ENCODE measurements at places on chromosomes 13 and 19.

DNA sequence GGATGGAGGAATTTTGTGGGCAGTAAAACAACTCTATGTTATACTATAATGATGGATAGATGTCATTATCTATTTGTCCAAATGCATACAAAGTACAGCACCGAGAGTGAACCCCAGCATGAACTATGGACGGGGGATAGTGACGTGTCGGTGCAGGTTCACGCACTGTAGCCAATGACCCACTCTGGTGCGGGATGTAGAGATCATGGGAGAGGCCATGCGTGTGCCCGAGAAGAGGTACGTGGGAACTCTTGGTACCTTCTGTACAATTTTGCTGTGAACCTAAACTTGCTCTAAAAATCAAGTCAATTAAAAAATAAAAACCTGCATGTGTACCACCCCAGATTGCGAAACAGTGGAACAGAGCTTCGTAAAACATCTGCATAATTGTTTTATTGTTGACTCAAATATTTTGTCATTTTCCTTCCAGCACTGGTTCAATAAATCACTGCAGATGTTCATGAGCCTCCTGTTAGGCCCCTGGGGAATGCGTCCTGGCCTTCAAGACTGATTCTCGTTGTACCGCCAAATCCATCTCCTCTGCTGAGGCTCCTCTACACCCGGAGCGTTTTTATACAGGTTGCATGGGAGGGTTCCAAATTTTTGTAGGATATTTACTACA lies 30.9 kb downstream of the COL4A1 start:
- DNase-seq: no peak

DNA sequence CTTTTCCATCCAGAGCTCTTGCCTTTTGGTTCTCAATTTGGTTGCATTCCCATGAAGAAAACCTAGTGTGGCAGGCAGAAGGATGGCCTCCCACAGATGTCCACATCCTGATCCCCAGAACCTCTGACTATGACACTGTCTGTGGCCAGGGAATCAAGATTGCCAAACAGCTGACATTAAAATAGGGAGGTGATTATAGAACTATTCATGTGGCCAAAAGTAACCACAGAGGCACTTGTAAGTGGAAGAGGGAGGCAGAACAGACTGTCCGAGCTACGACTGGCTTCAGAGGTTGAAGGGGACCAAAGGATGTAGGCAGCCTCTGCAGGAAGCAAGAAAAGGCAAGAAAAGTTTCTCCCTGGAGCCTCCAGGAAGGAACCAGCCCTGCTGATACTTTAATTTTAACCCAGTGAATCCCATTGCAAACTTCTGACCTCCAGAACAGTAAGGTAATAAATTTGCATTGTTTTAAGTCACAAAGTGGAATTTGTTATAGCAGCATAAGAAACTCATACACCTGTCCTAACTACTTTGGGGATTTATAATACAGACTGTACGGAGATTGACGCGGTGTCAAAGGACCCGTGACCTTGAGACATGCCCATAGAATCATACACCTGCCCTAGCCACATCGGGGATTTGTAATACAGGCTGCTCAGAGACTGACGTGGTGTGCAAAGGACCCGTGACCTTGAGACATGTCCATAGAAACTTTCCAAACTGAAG lies 106.5 kb downstream of the ATP11A start:
- no peak for DNase-seq

GRCh38 chr13:21813110-21813509 lies 142.2 kb downstream of the FGF9 start:
- DNase-seq: no peak

DNA sequence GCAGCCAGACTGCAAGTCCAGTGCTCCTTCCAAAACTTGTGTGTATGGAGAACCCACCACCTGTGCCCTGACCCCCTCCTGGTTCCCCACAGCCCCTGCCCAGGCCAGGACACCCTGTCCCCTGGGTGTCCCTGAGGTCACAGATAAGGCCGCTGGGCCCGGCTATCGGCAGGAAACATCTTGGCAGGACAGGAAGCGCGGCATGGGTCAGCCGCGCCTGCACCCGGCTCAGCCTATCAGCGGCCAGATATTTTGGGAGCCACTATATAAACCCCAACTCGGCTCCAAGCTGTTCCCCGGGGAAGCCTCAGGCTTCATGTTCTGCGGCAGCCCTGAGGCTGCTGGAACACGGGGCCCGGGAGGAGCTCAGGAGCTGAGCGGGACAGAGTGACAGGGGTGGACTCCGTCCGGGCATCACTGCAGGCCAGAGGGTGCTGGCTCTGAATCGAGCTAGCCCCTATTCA lies 60.8 kb downstream of the AP1M1 start:
- no peak for DNase-seq

GRCh38 chr19:7515645-7516151 lies at the start of gene ZNF358:
Gene ZNF358, plus strand, starts transcription at chr19:7516103. Its CDS starts 3,140 bp downstream, at chr19:7519243.
- DNase-seq: no peak

- DNase-seq: no peak
These were observed 8.9 kb downstream of the ZNF101 start for GRCh38 chr19:19677579-19677978.

DNA sequence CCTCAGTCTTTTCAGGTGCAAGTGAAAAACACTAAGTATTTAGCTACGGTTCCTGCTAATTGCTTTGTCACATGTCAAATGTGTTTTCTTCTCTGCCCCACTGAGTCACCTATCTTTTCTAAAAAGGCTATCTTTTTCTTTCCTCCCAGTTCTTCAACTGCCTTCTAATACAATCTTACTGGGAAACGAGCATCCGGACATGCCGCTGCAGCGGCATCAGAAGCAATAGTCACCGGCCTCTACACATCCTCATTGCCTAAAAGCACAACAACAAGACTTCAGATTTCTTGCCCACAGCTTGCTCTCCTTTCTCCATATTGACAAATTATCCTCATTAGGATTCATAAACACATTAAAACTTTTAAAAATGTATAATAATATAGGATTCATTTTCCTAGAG lies 1.2 kb downstream of the PCDH9 start:
- no peak for DNase-seq

DNA sequence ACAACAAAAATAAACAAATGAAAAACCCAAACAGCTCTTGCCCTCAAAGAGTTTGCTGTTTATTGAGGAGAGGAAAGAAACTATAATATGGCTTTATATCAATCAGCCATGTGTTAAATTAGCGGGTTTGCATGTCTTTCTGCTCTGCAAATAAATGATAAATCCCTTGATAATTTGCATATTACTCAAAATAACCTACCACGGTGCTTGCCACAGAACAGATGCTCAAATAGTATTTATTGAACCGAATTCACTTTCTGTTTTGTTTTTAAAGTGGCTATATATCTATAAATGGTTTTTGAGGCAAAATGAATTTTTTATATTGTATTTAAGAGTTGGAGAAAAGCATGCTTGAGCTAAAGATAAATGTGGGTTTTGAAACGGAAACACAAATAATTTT lies 428.1 kb downstream of the ITGBL1 start:
- DNase-seq: no peak

GRCh38 chr19:34485831-34486230 lies 4.3 kb downstream of the WTIP start:
- no peak for DNase-seq

DNA sequence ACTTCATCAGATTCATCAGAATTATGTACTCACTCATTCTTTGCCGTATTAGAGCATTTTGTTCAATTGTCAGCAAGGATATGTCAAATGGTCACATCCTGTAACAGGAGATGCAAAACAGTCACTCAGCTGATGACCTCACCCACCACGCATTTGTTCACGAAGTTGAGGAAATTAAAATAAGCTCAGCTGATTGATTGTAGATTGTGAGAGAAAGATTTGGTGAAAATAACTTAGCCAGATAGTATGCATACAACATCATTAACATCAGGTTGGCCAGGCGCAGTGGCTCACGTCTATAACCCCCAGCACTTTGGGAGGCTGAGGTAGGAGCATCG lies 22.6 kb upstream of the CDC16 start:
- no peak for DNase-seq

DNA sequence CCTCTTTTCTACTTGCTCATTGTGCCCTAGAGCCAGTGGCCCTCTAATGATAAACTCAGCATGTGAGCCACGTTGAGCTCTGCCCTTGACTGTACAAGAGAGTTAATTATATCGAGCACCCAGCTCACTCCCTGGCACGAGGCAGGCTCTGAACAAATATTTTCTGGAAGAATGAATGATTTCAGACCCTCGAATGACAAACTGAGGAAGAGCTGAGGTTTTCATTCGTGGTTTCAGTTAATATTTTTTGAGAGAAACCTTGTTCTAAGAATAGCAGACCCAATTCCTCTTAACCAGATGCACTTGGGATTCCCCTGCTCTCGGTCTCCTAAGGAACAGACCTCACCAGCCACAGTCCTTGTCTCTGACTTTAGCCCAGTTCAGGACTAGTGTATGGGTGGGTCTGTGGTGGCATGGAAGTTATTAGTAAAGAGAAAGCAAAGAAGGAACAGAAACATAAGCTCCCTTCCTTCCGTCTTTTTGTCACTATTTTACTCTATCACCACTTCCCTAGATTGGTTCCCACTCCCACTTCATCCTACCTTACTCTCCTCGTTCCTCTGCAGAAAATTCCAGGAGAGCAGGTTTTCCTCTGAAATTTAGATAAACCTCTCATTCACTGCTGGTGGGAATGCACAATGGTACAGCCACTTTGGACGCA lies 22.1 kb upstream of the WDFY2 start:
- no peak for DNase-seq

- no peak for DNase-seq
These were observed 716.5 kb upstream of the PRR20A start for GRCh38 chr13:56424246-56424645.

DNA sequence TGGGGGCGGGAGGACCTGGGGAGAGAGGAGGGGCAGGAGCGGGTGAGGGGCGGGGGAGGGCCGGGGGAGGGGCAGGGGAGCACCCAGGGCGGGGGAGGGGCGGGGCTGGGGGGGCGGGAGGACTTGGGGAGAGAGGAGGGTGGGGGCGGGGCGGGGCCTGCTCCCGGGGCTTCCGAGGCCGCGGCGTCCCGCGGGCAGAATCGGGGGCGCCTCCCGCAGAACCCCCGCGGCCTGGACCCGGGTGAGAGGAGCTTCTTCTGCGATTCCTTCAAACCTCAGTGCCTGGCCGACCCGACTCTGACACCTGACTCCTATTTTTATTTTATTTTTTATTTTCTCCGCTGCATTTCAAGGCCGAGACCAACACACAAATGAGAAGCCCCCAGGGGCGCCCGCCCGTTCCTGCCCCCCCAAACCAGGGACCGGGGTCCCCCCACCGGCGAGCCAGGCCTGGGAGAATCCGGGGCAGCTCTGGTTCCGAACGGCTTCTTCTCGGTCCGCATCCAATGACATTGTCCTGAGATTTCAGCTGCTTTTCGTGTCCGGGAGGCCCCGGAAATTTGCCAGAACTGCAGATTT lies 470 bp upstream of the GRTP1 start:
- DNase-seq: peak; percentile 15

DNA sequence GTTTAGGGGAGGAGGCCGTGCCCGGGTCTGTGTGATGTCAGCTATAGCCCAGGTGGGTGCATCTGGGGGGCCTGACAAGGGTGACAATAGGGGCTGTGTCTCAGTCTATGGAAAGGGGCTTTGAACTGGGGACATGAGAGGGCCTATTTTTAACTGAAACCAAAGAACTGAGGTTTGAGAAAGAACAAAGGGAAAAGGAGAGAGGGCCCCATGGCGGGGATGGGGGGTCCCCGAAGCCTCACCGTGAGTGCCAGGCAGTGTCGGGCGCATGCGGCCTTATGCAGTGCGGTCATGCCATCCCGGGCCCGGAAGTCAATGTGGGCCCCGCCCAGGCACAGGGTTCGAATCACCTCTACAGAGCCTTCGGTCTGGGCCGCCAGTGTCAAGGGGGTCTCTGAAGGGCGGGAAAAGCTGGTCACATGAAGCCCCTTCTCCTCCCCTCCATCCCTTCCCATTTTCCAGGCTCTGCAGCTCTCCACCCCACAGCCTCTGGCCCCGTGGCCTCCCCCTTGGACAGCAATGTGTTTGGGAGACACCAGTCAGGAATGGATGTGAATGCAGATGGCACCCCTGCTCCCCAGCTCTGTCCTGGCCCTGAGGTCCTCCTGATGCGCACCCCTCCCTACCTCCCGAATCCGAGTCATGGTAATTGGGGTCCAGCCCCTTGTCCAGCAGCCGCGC lies 5.9 kb downstream of the SHANK1 start:
- no peak for DNase-seq

- no peak for DNase-seq
These were observed 32.9 kb downstream of the PSG1 start for GRCh38 chr19:42846597-42846996.

DNA sequence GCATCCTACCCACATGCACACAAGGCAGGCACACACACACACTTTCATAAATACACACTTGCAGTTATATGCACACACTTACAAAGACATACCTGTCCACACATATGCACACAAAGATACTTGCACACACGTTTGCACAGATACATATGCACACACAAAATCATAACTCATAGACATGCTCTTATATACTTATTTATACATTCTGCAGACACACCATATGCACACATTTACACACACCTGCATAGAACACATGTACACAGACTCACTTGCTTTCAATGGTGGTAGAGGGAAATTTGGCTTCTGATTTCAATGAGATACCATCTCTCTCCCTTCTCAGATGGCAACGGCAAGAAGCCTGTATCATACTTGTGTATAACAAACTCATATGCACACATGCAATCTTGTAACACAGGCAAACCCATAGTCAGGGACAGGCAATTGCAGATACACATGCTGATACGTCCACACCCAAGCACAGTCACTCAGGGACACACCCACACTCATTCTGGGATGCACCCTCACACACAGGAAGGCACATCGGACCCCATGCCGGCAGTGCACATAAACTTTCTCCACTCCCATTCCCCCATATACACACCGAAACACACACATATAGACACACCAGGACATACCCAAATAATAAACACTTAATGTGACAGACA lies 24.7 kb downstream of the OLFM2 start:
- no peak for DNase-seq

DNA sequence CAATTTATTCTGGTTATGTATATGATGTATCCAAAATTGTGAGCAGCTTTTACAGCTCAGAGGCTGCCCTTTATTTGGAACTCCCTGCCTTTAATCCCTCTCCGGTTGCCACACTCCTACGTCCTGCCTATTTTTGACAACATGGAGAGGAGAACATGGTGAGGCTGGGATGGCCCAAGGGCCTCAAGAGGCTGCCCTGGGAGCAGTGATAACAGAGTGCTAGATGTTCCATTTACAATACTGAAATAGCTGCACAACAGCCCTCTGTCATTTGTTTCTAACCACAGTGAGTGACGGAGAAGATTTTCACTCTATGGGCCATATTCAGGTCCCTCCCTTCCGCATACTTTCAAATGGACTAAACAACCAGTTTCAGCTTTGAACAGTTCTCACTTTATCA lies 33.4 kb downstream of the STARD13 start:
- no peak for DNase-seq

DNA sequence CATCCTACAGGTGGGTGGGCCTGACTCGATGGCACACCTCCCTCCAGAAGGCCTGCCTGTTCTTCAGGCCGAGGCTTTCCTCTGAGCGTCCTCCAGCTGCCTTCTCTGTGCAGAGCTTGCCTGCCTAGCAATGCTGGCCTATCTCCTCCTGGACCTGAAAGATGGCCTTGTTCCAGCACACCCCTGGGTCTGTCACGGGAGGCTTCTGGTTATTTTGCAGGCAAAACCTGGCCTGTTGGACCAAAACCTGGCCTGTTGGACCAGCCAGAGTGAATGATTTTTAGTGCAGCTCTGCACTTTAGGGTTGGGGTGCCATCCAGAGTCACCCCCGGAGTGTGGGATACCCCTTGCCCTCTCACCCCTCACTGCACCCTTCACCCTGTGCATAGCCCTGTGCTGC lies 128.4 kb downstream of the KATNAL1 start:
- DNase-seq: no peak
